ENCODE measurements at places on chromosomes 5 and 9. TPM values are rescaled to one million over a fixed set of nuclear protein-coding genes. Genes with fewer than 3 reads are reported as not detected.
A peak's percentile ranks its signal among the peaks of the same experiment; 100 is the strongest.

- no peak for DNase-seq
Observed at GRCh38 chr5:136013559-136013958, 15.2 kb upstream of the TGFBI start.

SPAG8 gene
- total RNA-seq: 6.4 TPM

CPEB4 gene
- total RNA-seq: 56.4 TPM

- DNase-seq: no peak
Observed at GRCh38 chr9:69485466-69485865, 160.5 kb downstream of the ENTREP1 start.

GRCh38 chr9:97759581-97760288 is 62.6 kb upstream of the XPA start:
- peak; percentile 28 for DNase-seq

- no peak for DNase-seq
Observed at GRCh38 chr9:109963079-109963478, 183.1 kb downstream of the PALM2AKAP2 start.

- no peak for DNase-seq
Observed at GRCh38 chr5:106331415-106331814, 1339.3 kb downstream of the EFNA5 start.

SLC34A1 gene
- not detected for total RNA-seq

GHR gene
- 3.6 TPM for total RNA-seq

GRCh38 chr9:1876891-1877496 is 138.2 kb upstream of the SMARCA2 start:
- no peak for DNase-seq

DNA sequence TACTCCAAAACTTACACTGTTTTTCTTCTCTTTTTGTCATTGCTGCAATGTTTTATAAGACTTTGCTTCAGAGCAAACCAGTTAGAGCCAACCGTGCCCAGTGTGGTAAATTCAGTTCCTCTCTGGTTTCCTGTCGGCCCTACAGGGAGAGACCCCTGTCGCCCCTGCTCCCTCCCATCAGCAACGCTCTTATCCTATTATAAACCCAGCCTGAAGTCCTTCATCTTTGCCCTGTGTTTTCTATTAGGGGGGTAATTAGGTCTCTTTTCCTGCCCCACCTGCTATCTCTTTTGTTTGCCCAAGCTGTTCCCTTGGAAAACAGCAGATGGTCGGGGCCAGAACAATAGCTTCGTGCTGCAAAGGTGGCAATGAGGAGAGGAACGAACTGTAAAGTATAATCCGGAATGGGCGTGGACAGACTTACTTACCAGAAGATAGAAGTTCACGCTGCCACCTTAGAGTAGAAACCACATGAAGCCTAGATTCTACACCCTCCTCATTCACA is 21.4 kb upstream of the OTULINL start:
- no peak for DNase-seq

DNA sequence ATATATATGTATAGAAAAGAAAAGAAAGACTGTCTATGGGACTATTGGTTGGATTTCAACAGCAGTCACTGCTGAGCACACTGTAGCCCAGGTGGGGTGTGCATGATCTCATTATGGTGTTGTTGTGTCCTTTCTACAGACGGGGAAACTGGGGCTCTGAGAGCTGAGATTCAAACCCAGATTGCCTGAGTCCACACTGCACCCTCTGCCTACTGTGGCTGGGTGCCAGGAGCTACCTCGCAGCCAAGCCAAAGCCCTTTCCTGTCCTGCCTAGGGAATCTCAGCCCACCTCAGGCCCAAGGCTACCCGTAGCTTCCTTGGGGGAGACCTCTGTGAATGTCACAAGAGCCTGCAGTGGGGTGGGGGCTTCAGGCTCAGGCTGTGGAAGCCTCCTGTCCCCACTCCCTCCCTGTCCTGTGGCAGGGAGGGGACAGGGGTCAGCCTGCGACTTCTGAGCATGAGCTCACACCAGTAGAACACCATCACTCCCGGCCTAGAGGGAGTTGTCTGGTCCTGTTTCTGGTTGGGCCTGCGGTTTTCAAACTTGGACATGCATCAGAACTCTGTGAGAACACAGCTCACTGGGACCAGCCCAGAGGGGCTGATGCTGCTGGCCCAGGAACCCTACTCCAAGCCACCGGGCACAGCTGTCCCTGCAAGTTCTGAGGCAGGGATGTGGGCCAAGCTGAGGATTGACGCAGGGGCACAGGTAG is 7.9 kb upstream of the NINJ1 start:
- no peak for DNase-seq

GRCh38 chr9:129708793-129709192 is 43.3 kb downstream of the PRRX2 start:
- DNase-seq: no peak

DNA sequence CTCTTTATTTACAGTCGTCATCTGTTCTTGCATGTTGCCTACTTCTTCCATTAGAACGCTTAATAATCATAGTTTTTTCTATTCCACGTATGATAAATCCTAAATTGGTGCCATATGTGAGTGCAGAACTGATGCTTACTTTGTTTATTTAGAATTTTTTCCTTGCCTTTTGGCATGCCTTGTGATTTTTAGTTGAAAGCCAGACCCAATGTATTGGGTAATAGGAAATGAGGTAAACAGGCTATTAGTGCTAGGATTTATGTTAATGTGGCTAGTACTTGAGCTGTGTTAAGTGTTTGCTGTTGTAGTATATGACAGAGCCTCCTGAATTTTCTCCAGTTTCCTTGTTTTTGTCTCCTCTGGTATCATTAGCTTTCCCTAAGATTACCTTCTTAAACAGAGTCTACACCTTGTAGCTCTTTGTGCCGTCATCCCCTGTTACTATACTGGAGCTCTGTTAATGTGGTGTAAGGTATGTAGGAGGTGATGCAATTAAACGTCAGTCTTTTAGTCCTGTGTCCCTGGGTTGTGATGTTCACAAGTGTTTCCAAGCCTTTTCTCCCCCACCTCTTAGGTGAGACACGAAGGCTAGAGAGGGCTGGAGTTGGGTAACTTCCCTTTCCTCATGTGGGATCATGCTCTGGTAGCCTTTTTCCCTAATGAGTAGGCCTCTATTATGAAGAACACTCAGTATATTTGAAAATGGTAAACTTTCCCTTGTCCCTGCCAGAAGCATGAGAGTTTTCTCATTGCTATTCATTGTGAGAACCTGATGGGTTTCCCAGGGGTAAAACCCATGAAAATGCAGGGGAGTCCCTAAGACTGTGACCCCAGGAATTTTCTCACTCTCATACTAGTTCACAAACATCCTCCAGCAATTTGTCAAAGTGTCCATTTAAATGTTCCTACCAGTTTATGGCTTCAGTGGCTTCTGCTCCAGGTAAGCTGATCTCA is 21.2 kb downstream of the SPATA31D3 start:
- no peak for DNase-seq

- no peak for DNase-seq
Observed at GRCh38 chr5:78727786-78728761, 79.5 kb upstream of the LHFPL2 start.

IL5 gene
- total RNA-seq: not detected

DNA sequence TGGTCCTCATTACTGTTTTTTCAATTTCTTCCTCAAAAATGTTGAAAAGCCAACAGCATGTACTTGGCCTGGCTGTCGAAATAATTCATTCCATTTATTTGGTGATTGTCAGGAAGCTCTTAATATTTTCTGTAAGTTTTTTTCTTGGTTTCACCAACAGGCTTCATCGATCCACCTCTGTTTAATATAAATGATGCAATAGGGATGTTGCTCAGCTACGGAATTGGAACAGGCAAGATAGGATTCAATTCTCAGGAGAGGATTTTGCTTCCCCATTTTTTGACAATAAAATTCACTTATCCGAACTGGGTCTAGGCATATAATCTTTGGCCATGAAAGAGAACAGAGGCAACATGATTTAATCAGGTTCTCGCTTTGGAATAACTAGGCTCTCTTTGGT is 30.8 kb downstream of the C5 start:
- DNase-seq: no peak

- DNase-seq: no peak
Observed at GRCh38 chr9:106478727-106479126, 384.2 kb upstream of the ZNF462 start.

DNA sequence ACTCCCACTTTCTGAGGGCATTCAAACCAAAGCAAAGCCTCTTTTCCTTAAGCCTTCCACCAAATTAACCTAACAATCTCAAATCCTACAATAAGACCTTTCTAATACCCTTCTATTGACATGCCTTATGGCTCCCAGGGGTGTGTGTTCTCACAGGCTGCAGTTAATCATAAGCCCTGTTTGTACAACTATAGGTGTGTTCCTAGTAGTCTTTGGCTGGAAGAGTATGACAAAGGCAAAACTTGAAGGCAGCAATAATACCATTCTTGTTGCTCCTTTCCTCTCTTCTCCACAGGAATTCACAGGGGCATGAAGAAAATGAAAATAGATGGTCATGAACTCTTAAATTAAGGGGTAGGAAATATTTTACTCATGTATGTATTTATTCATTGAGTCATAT is 10.9 kb upstream of the FBXO38 start:
- DNase-seq: no peak

- no peak for DNase-seq
Observed at GRCh38 chr9:18526685-18527084, 52.7 kb downstream of the ADAMTSL1 start.

DNA sequence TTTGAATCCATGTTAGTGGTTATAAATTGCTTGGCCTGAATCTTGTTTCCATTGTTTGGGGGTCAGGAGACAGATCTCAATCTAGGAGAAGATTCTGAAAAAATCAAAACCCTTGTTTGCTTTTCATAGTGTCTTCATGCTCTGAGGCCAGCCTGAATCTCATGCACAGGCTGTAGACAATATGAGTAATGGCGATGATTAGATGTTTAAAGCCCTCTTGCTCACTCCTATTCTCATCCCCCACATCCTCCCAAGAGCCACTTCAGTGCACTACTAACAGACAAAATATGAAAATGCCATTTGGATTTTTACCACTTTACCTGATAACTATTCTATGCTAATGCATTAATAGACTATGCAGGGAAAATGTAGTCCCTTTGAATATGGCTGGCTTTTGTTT is 129.4 kb downstream of the NUDT12 start:
- no peak for DNase-seq

SMAD5 gene
- total RNA-seq: 86.3 TPM

- DNase-seq: no peak
Observed at GRCh38 chr5:42894057-42894456, 82.4 kb upstream of the SELENOP start.

- DNase-seq: no peak
Observed at GRCh38 chr9:27457445-27457844, 66.6 kb upstream of the IFNK start.

- no peak for DNase-seq
Observed at GRCh38 chr5:172707285-172708182, 63.5 kb downstream of the DUSP1 start.

GRCh38 chr5:52759331-52759730 is 28.4 kb upstream of the ITGA1 start:
- DNase-seq: no peak

GRCh38 chr5:173053041-173053440 is 3.1 kb upstream of the CREBRF start:
- no peak for DNase-seq

DNA sequence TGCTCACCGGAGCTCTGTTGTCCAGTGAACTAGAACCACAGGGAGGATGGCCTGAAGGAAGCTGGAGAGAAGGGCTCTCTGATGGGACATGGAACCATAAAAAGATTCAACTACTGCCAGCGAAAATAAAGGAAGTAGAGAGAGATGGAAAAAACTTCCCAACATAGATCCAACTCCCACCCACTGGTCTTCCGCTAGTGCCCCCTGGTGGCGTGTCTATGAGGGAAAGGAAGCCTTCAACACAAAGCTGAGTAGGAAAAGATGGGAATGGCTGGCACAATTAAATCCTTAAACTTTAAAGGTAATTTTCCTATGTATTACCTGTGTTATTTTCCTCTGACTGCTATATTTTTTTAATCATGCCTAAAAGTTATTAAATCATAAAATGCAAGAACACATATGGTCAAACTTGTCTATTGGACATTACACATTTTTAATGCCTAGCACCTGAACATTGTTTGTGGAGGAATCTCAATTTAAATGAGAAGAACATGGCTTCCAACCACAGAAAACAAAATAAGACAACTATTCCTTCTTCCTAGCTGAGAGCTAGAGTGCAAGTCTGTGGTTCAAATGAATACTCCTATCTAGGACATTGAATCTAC is 51.5 kb downstream of the CEP120 start:
- no peak for DNase-seq

AGXT2 gene
- total RNA-seq: not detected

CHSY3 gene
- total RNA-seq: 0.96 TPM

DNA sequence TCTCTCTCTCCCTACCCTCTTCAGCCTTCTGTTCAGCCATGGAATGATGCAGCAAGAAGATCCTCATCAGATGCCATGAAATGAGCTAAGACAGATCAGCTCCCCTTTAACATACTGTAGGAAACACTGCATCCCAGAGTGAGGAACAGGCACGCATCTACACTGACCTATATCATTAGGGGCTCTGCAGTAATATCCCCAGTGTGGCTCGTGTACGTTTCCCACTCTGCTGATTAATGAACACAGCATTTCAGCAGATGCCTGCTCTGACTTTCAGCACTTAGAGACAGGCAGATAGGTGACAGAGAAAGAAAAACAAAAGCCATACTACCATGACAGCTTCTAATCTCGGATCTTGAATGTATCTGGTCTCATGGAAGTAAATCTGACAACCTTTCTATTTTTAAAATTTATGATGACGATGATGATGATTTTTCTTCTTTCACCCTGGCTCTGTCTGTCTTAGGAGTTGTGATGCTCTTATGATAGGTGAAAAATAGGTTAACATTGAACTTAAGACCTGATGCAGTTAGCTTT is 750.3 kb downstream of the CDH12 start:
- no peak for DNase-seq

ADAM19 gene
- total RNA-seq: 17.4 TPM

GRCh38 chr5:141150993-141151325 is 1.1 kb downstream of the PCDHB6 start:
- DNase-seq: no peak

GRCh38 chr5:95600557-95600956 is 19.3 kb upstream of the GPR150 start:
- DNase-seq: no peak

DNA sequence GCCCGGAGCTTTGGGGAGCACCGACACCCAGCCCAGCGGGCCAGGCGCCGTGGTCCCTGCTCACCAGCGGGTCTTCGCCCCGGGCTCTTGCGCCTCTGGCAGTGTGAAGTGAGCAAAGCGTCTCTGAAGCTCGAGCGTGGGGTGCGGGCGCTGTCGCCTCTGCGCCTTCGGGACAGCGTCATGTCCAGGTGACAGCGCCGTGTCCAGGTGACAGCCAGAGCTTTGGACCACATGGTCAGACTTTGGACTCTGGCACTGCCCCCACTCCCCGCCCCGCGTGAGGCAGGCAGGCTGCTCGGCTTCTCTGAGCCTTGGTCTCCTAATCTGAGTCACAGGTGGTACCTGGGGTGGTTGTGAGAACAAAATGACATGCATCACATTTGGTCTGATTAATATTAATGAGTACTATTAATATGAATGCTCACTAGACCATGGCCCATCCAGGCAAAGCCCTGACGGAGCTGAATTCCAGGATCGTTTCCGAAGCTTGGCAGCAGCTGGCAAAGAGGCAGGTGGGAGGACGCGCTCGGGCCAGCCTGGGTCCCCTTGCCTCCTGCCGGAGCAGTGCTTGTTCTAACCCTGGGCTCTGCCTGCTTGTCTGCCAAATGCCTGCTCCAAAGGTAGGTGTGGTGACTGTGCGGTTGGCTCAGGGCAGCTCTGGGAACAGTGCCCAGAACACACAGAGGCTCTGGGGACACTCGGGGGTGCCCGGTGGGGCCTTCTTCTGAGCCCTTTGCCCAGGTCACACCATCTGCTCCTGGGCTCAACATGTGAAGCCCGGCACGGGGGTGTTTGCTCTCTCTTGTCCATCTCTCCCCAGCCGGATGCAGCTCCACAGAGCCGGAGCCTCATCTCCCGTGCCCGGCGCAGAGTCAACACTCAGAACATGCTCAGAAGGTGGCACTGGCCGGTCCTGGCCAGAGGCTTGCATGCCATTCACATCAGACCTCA is 157.1 kb downstream of the OLFM1 start:
- DNase-seq: no peak

GABBR2 gene
- 12.2 TPM for total RNA-seq

All from ureter (tissue), 1 donor.